K562 (cell line): ENCODE measurements at places on chromosomes 13 and 19. TPM values are rescaled to one million over a fixed set of nuclear protein-coding genes. Genes with fewer than 3 reads are reported as not detected.

Gene CYP2A7
- 0.22 TPM in 1 of 2 replicates, not detected in the other for total RNA-seq

Gene CYP2S1
- total RNA-seq: 1.9 and 2.6 TPM in 2 replicates

Gene LEUTX
- total RNA-seq: not detected in 2 replicates

Gene C13orf42
- not detected in 2 replicates for total RNA-seq

Gene ZNF177
- total RNA-seq: 0.45 and 0.82 TPM in 2 replicates

Gene DCT
- total RNA-seq: 0.34 and 0.66 TPM in 2 replicates

Gene PRODH2
- not detected in 2 replicates for total RNA-seq

Gene OR7A5
- total RNA-seq: not detected in 2 replicates

Gene NECTIN2
- 83.6 and 84.8 TPM in 2 replicates for total RNA-seq

Gene ADGRE2
- 15.6 and 17.3 TPM in 2 replicates for total RNA-seq

Gene ATP4B
- total RNA-seq: not detected in 2 replicates

Gene ZNF808
- total RNA-seq: 20.1 and 20.8 TPM in 2 replicates

Gene ZNF99
- not detected in 2 replicates for total RNA-seq

Gene ZNF556
- total RNA-seq: 0.11 TPM in 1 of 2 replicates, not detected in the other

Gene ZNF507
- total RNA-seq: 15.1 and 18.1 TPM in 2 replicates

Gene FXYD1
- 1.7 and 2.7 TPM in 2 replicates for total RNA-seq

Gene ZNF492
- total RNA-seq: 0.07 and 0.13 TPM in 2 replicates
